KBM-7 (cell line): ENCODE measurements at places on chromosomes 4 and X.

DNA sequence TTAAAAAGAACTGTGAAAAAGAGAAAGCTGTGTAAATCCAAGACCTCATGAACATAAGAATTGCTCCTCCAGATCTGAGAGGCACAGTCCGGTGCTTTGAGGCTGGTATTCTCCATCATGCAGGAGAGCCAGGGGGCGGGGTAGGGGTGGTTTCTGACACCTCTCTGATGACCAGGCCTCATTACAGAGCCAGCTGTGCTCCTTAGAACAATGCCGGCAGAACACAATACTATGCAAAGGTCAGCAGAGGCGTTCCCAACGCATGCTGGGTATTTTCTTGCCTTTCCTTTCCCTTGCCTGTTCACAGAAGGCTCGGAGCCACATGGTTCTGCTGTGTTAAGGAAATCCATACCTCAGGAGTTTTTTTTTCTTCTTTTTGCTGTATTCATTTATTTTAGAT, 91.2 kb upstream of the SOD3 start:
- DNase-seq = no peak

DNA sequence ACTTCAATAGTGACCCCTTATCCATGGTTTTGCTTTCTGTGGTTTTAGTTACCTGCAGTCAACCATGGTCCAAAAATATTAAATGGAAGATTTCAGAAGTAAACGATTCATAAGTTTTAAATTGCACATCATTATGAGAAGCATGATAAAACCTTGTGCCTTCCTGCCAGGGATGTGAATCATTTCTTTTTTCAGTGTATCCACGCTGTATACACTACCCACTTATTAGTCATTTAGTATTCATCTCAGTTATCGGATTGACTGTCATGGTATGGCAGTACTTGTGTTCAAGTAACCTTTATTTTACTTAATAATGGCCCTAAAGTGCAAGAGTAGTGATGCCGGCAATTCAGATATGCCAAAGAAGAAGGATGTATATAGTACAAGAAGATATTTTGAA, 37.7 kb upstream of the TASL start:
- DNase-seq = no peak

DNA sequence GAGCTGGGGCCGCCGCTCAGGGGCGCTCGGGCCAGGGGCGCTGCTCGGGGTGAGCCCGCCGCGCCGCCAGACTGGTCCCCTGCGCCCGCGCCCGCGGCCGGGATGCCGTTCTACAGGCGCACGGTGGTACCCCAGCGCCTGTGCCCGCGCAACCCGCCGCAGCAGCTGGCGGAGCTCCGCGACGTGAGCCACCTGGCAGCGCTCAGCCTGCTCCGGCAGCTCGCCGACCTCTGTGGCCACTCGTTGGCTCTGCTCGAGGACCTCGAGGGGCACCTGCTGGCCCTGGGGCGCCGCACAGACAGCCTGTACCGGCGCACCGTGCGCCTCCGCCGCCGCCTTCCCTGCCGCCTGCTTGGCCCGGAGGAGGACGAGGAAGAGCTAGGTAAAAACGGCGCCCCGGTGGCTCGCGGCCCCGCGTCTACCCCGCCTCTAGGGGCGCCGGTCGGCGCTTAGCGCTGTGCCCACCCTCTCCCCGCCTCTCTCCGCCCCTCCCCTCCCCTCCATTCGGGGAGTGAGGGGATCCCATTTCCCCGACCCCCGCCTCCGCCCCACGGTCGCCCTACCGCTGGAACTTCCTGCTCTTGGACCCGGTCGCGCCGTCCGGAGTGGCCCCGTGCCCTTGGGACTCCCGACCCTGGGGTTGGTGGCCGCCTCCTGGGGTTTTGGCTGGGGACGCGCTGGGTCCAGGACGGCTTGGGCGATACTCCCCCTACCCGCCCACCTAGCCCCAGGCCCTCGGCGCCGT, 513 bp downstream of the NHSL2 start:
- DNase-seq = peak; percentile 60

GRCh38 chrX:53056292-53056691, 7.7 kb downstream of the GPR173 start:
- DNase-seq = no peak

- no peak for DNase-seq
Measured at GRCh38 chrX:96906741-96907140, 23.0 kb downstream of the RPA4 start.

GRCh38 chr4:157170321-157170720, 50.2 kb upstream of the GRIA2 start:
- DNase-seq = no peak

- no peak for DNase-seq
Measured at GRCh38 chr4:43993196-43993902, 455.3 kb downstream of the KCTD8 start.

- no peak for DNase-seq
Measured at GRCh38 chrX:57901466-57901865, 8.8 kb downstream of the ZXDA start.
